ENCODE measurements at places on chromosomes 6 and 20.

- H3K27ac ChIP-seq, result peak overlapping the region; percentile 59
- no peak for DNase-seq
- peaks cover 14% of the 10 kb centered on the region for H3K4me1 ChIP-seq
- no peaks in the 10 kb centered on the region for H3K27me3 ChIP-seq
- H3K36me3 ChIP-seq, result no peaks in the 10 kb centered on the region
Observed at GRCh38 chr6:73263570-73263909, 544 bp upstream of the KHDC1 start.

- no peaks in the 10 kb centered on the region for H3K4me1 ChIP-seq
- H3K27ac ChIP-seq, result no peak overlapping the region
- no peak for DNase-seq
- no peaks in the 10 kb centered on the region for H3K27me3 ChIP-seq
- no peaks in the 10 kb centered on the region for H3K36me3 ChIP-seq
Observed at GRCh38 chr6:51678905-51679620, 408.4 kb downstream of the PKHD1 start.

DNA sequence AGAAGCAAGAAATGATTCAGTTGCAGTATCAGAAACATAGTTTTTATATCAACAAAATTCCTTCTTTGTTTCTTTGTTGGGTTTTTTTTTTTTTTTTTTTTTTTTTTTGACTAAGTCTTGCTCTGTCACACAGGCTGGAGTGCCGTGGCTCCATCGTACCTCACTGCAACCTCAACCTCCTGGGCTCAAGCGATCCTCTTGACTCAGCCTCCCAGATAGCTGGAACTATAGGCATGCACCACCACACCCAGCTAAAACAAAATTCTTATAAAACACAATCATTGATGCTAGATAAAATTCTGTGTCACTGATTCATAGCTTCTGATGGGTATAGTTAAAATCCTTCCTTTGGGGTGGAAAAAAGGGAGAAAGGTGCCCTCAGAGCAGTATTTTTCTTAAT is 110.3 kb upstream of the TNFAIP3 start:
- no peak for DNase-seq
- peaks cover 6% of the 10 kb centered on the region for H3K27me3 ChIP-seq
- no peaks in the 10 kb centered on the region for H3K4me1 ChIP-seq
- H3K36me3 ChIP-seq, result no peaks in the 10 kb centered on the region
- peak overlapping the region; percentile 14 for H3K27ac ChIP-seq

GRCh38 chr6:143783077-143783476 is 60.1 kb upstream of the LTV1 start:
- no peak overlapping the region for H3K27ac ChIP-seq
- H3K27me3 ChIP-seq, result no peaks in the 10 kb centered on the region
- no peak for DNase-seq

DNA sequence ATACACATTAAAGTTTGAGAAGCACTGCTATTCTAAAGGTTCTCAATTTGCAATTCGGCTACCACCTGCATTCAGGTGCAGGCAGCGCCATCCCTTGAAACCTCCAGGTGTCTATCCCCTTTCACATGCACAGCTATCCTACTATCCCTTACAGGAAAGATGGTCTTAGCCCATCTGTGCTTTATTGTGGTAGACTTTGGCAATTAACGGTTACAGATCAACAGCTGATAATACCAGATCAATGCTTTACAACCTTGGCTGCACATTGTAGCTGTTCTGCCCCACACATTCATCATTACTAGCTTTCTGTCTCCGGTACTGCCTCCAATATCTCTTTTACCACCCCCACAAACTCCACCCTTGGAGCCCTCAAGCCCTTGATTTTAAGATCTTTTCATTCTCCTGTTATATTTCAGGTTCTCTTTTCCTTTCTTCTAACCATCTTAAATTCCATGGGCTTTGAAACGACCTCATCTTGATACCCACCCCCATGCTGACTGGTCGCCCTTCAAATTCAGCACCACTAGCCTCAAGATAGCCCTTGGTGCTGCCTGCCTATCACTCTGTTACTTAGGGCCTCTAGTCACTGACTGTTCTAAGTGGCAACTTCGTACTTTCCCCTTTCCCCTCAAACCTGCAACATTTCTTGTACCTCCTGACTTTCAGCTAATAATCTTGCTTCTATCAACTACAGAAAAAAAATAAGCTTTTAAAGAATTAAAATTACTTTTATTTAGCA is 50.8 kb downstream of the SPTLC3 start:
- H3K36me3 ChIP-seq, result no peaks in the 10 kb centered on the region
- no peak overlapping the region for H3K27ac ChIP-seq
- DNase-seq, result no peak
- H3K4me1 ChIP-seq, result no peaks in the 10 kb centered on the region
- no peaks in the 10 kb centered on the region for H3K27me3 ChIP-seq

DNA sequence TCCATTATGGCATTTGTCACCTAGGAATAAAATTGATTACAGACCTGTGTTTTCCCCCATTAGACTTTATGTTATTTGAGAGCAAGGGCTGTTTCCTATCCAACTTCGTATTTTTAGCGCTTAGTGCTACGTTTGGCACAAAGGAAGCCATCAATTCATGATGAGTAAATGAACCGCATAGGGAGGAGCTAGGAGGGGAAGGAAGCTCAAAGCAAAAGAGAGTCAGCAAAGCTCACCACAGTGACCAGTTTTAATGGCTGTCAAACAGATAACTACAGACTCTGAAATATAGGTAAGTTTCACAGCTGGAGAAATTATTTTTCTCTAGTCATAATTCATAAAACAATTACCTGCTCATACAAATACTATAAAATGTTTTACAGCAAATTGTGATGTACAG is 6.9 kb upstream of the SAMD3 start:
- DNase-seq, result no peak
- H3K27ac ChIP-seq, result no peak overlapping the region
- H3K36me3 ChIP-seq, result no peaks in the 10 kb centered on the region
- H3K27me3 ChIP-seq, result no peaks in the 10 kb centered on the region
- peak overlapping the region; percentile 17 for H3K4me3 ChIP-seq

DNA sequence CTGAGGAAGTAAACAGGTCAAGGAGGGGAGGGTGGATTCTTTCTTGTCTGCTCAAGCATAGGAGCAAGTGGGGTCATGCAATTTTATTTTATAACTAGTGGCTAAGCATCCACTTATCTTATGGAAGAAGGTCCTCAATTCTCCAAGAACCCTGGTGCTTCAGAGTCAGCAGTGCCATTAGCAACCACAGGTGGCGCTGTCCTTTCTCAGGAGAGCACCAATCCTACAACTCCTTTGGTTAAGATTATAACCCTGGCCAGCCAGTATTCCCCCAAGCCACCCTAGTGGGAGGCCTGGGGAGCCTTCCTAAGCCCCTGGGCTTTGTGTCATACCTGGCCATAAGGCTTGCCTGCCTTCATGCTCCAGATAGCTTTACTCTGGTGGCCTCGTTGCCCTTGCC is 60.7 kb downstream of the PCSK2 start:
- no peaks in the 10 kb centered on the region for H3K4me1 ChIP-seq
- no peak overlapping the region for H3K4me3 ChIP-seq
- DNase-seq, result no peak
- H3K27me3 ChIP-seq, result no peaks in the 10 kb centered on the region

- no peak for DNase-seq
- H3K4me1 ChIP-seq, result no peaks in the 10 kb centered on the region
- H3K36me3 ChIP-seq, result no peaks in the 10 kb centered on the region
- H3K27ac ChIP-seq, result no peak overlapping the region
- no peak overlapping the region for H3K4me3 ChIP-seq
- H3K27me3 ChIP-seq, result peaks cover 8% of the 10 kb centered on the region
Observed at GRCh38 chr6:91094806-91095475, 508.1 kb upstream of the MAP3K7 start.

GRCh38 chr6:116997496-116997895 is 120.5 kb downstream of the RFX6 start:
- no peaks in the 10 kb centered on the region for H3K4me1 ChIP-seq
- no peak for DNase-seq
- H3K27ac ChIP-seq, result no peak overlapping the region
- no peak overlapping the region for H3K4me3 ChIP-seq
- no peaks in the 10 kb centered on the region for H3K36me3 ChIP-seq
- H3K27me3 ChIP-seq, result no peaks in the 10 kb centered on the region

DNA sequence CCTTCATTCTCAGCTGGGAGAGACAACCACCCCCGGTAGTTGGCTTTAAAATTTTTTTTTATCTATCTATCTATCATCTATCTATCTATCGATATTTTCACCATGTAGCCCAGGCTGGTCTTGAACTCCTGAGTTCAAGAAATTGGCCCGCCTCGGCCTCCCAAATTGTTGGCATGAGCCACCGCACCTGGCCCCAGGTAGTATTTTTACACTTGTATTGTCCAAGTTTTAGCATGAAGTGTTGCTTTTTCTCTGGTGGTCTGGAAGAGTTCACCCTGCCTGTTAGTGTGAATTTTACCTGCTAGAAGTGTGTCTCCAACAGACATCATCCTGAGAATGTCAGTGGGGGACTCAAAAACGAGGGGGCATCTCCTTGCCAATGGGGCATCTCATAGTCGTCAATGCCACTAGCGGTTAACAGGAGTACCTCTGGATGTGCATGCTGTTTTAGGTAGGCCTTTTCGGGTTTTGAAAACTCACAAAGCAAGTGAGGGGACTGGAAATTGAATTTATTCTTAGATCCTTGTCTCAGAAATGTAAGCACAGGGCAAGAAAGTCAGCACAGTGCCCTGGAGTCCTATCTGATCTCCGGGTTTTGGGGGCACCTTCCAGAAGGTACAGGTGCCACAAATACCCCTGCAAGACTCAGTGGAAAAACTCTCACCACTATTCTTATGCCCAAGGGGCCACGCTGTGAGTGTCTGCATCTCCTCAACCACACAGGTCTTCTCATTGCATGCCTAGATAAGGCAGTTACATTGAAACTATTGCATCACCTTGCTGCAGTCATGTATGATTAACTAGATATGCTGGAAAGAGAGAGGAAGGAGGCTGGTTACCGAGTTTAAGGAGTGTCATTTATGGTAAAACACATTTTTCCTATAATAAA is 37.1 kb downstream of the TNFAIP3 start:
- peak overlapping the region; percentile 22 for H3K4me3 ChIP-seq
- H3K27ac ChIP-seq, result no peak overlapping the region
- no peak for DNase-seq
- no peaks in the 10 kb centered on the region for H3K27me3 ChIP-seq
- peaks cover 32% of the 10 kb centered on the region for H3K4me1 ChIP-seq

GRCh38 chr6:120468486-120468885 is 865.8 kb downstream of the TBC1D32 start:
- no peaks in the 10 kb centered on the region for H3K36me3 ChIP-seq
- no peak overlapping the region for H3K27ac ChIP-seq
- no peak overlapping the region for H3K4me3 ChIP-seq

GRCh38 chr6:163764565-163764964 is 350.0 kb downstream of the QKI start:
- no peak for DNase-seq
- H3K36me3 ChIP-seq, result peaks cover 2% of the 10 kb centered on the region

GRCh38 chr20:5996765-5997164 is 46.3 kb downstream of the MCM8 start:
- H3K27me3 ChIP-seq, result no peaks in the 10 kb centered on the region
- H3K36me3 ChIP-seq, result no peaks in the 10 kb centered on the region
- H3K4me1 ChIP-seq, result peaks cover 30% of the 10 kb centered on the region
- H3K4me3 ChIP-seq, result peak overlapping the region; percentile 71
- H3K27ac ChIP-seq, result peak overlapping the region; percentile 27
- DNase-seq, result peak; percentile 60

DNA sequence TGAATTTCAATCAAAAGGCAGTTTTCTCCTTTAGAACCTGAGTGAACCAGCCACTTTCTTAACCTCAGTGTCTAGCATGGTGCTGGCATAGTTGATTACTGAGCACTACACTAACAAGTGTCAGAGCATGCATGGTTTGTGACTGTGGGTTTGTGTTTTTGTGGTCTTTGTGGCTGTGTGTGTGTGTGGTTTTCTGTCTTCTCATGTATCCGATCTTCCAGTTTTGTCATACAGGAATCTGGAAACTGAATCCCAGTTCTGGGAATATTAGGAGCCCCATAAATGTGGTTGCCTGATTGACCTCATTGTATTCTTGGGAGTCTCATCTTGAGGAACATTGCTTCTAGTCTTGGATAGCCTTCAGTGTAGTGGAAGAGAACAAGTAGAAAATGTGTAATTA is 73.7 kb downstream of the ESR1 start:
- no peak overlapping the region for H3K4me3 ChIP-seq
- DNase-seq, result no peak
- H3K27me3 ChIP-seq, result peaks cover 4% of the 10 kb centered on the region
- no peak overlapping the region for H3K27ac ChIP-seq

GRCh38 chr6:5141046-5141445 is 55.9 kb downstream of the PPP1R3G start:
- no peak overlapping the region for H3K27ac ChIP-seq
- peaks cover 2% of the 10 kb centered on the region for H3K4me1 ChIP-seq
- no peak overlapping the region for H3K4me3 ChIP-seq
- H3K36me3 ChIP-seq, result no peaks in the 10 kb centered on the region

GRCh38 chr20:8089668-8090067 is 42.4 kb upstream of the PLCB1 start:
- H3K27ac ChIP-seq, result no peak overlapping the region
- no peaks in the 10 kb centered on the region for H3K4me1 ChIP-seq
- H3K36me3 ChIP-seq, result no peaks in the 10 kb centered on the region
- peaks cover 9% of the 10 kb centered on the region for H3K27me3 ChIP-seq

DNA sequence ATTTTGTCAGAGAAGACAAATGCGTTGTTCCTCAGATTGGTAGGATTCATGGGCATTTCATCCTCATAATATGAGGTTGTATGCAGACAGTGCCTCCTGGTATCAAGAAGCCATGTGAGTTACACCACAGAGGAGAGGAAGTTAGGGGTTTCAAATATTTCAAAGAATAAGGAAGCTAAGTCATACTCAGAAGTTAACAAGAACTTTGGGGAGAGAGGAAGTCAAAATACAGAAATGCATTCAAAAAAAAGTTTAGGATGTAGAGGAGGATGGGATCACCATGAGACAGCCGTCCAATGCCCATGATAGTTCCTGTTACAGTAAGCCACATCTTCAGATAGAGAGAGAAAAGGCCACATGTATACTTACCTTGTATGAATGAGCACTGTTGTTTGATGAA is 22.3 kb downstream of the HLA-DOB start:
- no peaks in the 10 kb centered on the region for H3K36me3 ChIP-seq
- H3K4me1 ChIP-seq, result peaks cover 17% of the 10 kb centered on the region
- H3K27me3 ChIP-seq, result peaks cover 11% of the 10 kb centered on the region
- no peak overlapping the region for H3K4me3 ChIP-seq
- H3K27ac ChIP-seq, result no peak overlapping the region

DNA sequence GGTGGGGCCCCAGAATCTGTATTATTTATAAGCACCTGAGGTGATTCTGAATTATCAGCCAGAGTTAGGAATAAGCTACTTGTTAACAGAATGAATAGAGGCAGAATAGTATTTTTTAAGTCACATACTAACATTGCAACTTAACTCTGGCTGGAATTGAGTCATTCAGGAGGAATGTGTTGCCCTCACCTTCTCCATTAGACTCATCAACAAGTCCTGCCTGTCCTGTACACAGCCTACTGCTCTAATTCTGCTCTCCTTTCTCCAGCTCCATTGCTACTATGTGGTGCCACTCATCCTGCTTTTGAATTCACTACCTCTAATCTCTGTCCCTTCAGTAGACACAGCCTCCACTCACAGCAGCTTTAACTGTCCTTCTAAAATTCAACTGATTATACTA is 669.4 kb downstream of the DHX35 start:
- H3K27me3 ChIP-seq, result no peaks in the 10 kb centered on the region
- no peak overlapping the region for H3K4me3 ChIP-seq
- H3K4me1 ChIP-seq, result no peaks in the 10 kb centered on the region

- H3K4me3 ChIP-seq, result no peak overlapping the region
- no peak for DNase-seq
- H3K4me1 ChIP-seq, result peaks cover 21% of the 10 kb centered on the region
- no peaks in the 10 kb centered on the region for H3K36me3 ChIP-seq
- H3K27me3 ChIP-seq, result no peaks in the 10 kb centered on the region
Observed at GRCh38 chr6:144098993-144099392, 3.6 kb upstream of the SF3B5 start.

GRCh38 chr6:39296745-39297640 is 17.2 kb downstream of the KCNK17 start:
- H3K36me3 ChIP-seq, result no peaks in the 10 kb centered on the region
- no peak overlapping the region for H3K27ac ChIP-seq
- DNase-seq, result no peak
